MCF 10A (cell line): ENCODE measurements at places on chromosomes 2 and 18. TPM values are rescaled to one million over a fixed set of nuclear protein-coding genes. Genes with fewer than 3 reads are reported as not detected.

DNA sequence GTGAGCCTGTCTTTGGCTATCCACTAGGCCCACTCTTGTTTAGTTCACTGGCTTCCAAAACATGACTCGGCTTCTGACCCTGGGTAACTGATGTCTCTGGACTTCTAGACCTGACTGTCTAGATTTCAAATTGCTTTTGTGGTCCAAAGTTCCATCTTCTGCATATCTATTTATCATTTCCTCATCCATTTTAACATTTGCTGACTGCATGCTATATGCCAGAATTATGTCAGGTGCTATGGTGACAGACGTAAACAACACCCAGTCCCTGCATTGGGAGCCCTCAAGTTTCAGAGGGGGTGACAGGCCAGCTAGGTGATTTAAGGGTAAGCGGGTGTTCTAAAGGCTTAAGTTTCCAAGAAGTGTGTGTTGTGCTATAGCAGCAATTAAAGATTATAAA, 140.9 kb downstream of the PIEZO2 start:
- H3K27me3 ChIP-seq, result no peaks in the 10 kb centered on the region
- H3K27ac ChIP-seq, result no peak overlapping the region
- H3K4me3 ChIP-seq, result no peak overlapping the region
- H3K4me1 ChIP-seq, result peaks cover 37% of the 10 kb centered on the region
- DNase-seq, result no peak
- no peaks in the 10 kb centered on the region for H3K36me3 ChIP-seq

FBXO11 gene
- 60.4 and 64.1 TPM in 2 replicates for total RNA-seq

- no peaks in the 10 kb centered on the region for H3K27me3 ChIP-seq
- H3K36me3 ChIP-seq, result no peaks in the 10 kb centered on the region
- H3K4me3 ChIP-seq, result no peak overlapping the region
- H3K27ac ChIP-seq, result no peak overlapping the region
Measured at GRCh38 chr2:2732331-2733119, 401.4 kb upstream of the MYT1L start.

CTDSP1 gene
- 71.2 and 72.3 TPM in 2 replicates for total RNA-seq
